ENCODE measurements at places on chromosomes 12 and 14.

GRCh38 chr12:58741226-58741625, 179.1 kb downstream of the LRIG3 start:
- peak; percentile 8 for DNase-seq

DNA sequence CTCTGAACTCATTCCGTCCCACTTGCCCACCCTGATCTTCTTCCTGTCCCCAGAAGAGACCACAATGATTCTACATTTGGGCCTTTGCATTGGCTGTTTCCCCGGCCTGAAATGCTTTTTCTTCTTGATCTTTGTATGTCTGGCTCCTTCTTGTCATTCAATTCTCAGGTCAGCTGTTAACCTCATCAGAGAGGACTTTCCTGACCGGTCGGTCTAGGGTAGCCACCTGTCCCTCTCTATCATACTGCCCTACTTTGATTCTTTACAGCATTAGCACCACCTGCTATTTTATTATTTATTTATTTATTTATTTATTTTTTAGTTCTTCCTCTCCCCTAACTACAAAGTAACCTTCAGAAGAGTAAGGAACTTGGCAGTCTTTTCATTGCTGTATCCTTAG, 84.3 kb downstream of the DYRK2 start:
- DNase-seq = no peak

DNA sequence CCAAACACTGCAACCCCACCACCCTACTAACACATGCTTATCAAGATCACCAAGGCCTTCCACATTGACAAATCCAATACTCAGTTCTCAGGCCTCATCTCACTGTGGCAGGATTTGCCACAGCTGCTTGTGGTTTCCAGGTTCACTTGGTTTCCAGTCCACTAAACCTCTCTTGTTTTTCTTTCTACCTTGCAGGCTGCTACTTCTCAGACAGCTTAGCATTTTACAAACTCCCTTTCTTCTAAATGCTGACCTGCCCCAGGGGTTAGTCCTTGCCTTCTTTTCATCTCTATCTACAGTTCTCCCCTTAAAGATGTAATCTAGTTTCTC, 84.1 kb downstream of the BCAT1 start:
- DNase-seq = peak; percentile 62

GRCh38 chr14:94543449-94544124, 17.7 kb upstream of the SERPINA4 start:
- peak; percentile 16 for DNase-seq

DNA sequence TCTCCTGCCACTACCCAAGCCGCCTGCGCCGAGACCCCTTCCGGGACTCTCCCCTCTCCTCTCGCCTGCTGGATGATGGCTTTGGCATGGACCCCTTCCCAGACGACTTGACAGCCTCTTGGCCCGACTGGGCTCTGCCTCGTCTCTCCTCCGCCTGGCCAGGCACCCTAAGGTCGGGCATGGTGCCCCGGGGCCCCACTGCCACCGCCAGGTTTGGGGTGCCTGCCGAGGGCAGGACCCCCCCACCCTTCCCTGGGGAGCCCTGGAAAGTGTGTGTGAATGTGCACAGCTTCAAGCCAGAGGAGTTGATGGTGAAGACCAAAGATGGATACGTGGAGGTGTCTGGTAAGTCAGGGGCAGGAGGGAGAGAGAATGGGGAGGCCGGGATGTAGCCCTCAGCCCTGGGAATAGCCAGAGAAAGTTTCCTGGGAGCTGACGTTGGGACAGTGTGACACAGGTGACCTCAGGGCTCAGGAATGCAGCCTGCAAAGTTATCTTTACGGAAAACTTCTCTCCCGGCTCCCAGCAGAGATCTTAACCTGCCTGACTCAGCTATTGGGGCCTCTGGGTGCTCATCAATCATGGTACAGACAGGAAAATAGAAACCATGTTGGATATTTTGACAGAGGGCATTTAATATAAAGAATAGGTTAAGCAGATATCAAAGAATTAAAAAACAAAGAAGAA, 747 bp downstream of the HSPB8 start:
- peak; percentile 59 for DNase-seq

DNA sequence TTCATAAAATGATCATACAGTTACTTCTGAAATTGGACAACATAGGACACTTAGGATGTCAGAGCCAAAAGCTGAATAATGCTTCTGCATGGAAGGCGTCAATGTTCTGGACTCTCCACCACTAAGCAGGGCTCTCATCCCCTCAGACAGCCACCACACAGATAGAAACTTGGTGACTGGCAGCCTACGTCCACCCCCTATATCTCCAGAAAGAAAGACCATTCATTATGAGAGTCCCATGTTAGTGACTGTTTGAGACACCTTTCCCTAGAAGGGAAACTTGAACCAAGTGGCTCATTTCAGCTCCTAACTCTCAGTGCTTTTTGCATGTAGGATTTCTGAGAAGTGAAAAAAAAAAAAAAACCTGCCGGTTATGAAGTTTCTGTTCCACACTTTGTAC, 251.0 kb upstream of the FKBP4 start:
- DNase-seq = no peak

GRCh38 chr12:76545486-76545885, 14.1 kb downstream of the OSBPL8 start:
- DNase-seq = no peak

DNA sequence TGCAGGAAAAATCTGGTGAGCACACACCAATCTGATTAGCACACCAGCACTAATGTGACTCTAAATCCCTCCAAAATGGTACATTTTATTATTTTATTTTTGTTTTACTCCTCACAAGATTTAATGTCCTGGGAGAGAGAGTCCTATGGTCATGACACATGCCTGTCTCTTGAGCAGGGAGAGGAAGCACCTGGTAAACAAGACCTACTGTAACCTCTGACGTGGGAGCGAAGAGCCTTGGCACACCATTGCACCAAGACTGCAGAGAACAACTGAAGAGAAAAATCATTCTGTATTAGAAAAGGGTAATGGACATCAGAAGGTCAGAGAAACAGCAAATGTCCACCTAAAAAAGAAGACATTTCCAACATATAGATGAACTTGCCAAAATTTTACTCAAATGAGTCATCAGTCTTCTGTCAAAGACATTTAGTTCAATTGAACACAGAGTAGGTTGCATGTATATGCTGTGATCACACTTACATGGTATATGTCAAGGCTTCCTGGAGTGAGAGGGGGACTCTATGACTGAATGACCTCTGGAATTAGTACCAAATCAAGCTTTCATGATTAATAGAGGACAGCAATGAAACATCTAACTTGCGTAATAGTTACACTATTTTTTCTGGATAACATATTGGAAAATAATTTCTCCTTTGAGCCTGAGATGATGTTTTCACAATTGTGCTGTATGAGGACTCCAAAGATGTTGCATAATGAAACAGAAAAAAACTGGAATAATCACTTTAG, 186.9 kb upstream of the FLRT2 start:
- DNase-seq = no peak

GRCh38 chr14:20782280-20782890, 1.3 kb downstream of the RNASE6 start:
- DNase-seq = peak; percentile 5

- no peak for DNase-seq
Measured at GRCh38 chr12:97336900-97337751, 125.5 kb upstream of the RMST start.

DNA sequence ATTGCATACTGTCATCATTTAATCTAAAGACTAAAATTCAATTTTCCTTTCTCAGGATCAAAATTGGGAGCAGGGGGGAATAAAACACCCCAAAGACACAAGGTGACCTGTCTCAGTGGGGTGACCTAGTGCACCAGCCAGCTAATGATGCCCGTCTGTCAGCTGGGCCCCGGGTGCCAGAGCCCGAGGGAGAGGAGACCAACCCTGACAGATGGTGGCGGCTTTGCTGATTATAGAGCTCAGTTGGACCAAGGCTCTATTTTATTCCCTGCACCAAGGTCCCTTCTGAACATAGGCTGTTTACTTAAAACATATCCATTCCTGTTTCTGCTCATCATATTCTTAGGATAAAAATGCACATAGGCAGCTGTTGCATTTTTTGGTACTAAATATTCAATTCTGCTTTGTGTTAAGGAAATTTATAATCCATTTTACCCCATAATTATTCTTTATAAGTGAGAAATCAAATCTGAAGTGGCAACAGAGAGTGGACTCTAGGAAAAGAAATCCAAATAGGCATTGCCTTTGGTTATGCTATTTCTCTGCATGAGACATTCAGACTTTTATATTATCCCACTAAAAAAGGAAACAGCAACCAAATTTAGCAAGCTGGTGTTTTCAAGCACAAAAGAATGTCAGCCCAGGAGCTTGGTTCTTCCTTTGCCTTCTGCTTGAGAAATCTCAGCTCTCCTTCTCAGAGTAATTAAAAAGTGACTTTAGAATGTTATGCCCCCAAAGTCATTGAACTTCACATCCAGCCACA, 96.8 kb upstream of the IFNG-AS1 start:
- no peak for DNase-seq

DNA sequence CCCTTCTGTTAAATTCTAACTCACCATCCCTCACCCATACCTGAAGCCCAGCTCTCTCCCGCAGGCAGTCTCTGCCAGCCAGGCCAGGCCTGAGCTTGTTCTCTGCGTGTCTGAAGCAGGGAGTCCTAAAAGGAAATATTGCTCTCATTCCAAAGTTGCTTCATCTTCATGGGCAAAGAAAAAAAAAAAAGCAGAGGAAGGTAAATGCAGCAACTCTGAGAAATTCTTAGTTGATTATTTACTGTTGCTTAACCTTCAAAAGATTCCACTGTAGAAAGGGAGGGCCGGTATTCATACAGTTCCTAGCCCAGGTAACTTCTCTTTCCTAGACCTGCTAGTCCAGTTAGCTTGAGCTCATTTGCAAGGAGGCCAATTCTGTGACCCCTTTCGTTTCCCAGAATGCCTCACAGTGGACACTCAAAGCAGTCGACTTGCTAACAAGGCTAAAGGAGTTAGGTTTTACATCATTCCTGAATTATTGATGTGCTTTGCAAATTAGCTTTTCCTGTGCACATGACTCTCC, 193.5 kb upstream of the EEA1 start:
- DNase-seq = no peak

- no peak for DNase-seq
Measured at GRCh38 chr12:4615667-4616066, 33.2 kb downstream of the AKAP3 start.

DNA sequence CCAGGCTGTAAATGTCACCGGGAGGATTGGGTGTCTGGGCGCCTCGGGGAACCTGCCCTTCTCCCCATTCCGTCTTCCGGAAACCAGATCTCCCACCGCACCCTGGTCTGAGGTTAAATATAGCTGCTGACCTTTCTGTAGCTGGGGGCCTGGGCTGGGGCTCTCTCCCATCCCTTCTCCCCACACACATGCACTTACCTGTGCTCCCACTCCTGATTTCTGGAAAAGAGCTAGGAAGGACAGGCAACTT, 1.3 kb downstream of the GAPDH start:
- DNase-seq = no peak

- DNase-seq = no peak
Measured at GRCh38 chr12:53492188-53492587, 7.1 kb downstream of the MAP3K12 start.

DNA sequence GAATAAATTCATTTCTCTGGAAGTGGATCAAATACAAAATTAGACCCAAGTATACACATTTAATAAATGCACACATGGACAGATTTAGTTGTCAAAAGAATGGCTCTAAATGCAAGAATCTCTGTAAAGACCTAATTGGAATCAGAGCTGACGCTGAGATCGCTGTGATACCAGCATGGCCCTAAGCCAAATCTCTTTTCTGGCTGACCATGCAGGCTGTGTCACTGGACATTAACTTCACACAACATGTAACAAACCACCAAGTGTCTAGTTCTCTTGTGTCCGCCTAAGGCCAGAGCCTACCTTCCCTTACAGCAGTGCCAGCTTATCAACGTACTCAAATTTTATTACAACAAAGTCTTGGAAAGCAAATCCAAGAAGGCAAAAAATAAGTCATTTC, 127.5 kb downstream of the MED13L start:
- peak; percentile 17 for DNase-seq

GRCh38 chr14:23167116-23167847, 16.2 kb downstream of the SLC7A8 start:
- DNase-seq = no peak

DNA sequence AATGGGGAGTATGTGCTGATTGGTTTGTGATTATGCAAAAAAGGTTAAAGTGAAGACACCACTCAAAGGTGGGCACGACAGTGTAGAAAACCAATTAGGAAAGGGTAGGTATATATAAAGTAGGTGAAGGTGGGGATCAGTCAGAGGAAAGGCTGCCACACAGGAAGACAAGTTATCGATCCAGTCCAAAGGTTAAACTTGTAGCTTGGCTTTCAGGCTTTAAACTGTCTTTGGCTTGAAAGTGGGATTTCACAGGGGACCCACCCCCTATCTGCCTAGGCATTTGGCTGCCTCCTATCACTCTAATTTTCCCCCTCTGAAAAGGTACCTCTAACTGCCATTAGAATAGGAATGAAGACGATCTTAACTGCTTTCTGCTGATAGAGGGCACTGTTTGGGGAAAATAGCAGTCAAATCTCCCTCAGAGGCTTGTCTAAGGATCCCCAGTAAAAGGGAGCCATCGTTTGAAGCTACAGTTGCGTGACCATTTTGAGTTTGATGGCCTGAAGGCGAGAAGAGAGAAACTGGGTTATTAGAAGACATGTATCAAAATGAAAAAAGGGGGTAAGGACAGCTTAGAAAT, 250.2 kb downstream of the GPHN start:
- no peak for DNase-seq

DNA sequence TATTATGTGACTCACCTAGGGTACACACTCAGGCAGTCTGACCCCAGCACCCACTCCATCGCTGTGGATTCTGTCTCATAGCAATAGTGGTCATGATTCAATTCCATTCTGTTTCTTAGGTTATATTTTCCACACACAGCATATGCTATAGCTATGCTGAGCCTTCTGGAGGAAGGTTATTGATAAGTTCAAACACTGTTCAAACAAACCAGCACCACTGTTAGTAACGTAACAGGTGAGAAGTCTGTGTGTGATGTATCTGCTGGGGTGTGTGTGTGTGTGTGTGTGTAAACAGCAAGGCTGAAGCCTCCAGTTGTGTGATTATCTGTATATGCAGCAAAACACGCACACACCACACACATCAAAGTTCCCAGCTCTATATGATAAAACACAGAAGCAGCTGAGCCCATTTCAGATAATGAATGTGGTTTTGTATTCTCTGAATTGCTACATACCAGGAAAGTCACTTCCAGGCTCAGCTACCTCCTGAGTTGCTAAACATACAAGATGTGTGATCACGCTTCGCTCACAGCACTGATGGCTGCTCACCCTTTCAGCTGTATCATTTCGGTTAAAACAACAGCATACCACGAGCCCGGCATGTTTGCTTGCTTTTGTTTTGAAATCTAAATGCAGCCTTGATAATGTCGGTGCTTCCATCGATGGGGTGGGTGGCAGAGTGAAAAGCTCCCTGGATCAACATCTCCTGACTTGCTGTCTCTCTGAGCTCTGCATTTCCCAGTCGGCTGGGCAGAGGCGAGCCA, 6.8 kb upstream of the SYNE3 start:
- DNase-seq = no peak

DNA sequence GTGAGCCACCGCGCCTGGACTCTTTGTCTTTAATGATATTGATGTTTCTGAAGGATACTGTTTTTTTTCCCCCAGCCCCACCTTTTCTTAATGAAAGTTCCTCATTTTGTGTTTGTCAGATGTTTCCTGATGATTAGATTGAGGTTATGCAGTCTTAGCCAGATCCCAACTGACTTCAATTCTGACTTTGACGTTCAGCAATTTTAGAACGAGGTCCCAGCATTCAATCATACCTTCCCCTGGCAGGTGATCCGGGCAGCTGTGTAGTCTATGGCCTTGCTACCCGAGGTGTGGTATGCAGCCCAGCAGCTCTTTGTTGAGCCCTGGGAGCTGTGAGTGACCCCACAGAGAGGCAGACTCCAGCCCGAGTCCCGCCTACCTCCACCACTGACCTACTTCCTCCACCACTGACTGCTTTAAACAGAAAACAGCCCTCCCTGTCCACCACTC, 82.7 kb downstream of the LGMN start:
- no peak for DNase-seq

All from RPMI7951 (cell line).